ENCODE measurements at places on chromosomes 4 and X.

- DNase-seq, result no peak
Measured at GRCh38 chr4:81565142-81565870, 93.6 kb upstream of the RASGEF1B start.

DNA sequence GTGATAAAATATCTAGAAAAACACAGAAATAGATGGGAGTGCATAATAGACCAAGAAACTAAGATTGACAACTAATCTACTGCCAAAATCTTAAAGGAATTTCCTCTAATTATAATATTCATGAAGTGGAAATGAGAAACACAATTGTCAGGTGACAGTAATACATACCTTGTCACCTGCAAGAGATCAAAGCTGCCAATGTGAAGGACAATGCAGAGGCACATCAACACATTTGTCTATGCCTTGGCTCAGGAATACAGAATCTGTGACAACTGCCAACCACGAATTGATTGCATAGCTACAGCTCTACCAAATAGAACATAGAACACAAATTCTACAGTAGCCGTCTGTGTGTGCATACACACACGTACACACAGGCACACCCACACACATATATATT, 295.7 kb downstream of the PPARGC1A start:
- DNase-seq, result no peak

DNA sequence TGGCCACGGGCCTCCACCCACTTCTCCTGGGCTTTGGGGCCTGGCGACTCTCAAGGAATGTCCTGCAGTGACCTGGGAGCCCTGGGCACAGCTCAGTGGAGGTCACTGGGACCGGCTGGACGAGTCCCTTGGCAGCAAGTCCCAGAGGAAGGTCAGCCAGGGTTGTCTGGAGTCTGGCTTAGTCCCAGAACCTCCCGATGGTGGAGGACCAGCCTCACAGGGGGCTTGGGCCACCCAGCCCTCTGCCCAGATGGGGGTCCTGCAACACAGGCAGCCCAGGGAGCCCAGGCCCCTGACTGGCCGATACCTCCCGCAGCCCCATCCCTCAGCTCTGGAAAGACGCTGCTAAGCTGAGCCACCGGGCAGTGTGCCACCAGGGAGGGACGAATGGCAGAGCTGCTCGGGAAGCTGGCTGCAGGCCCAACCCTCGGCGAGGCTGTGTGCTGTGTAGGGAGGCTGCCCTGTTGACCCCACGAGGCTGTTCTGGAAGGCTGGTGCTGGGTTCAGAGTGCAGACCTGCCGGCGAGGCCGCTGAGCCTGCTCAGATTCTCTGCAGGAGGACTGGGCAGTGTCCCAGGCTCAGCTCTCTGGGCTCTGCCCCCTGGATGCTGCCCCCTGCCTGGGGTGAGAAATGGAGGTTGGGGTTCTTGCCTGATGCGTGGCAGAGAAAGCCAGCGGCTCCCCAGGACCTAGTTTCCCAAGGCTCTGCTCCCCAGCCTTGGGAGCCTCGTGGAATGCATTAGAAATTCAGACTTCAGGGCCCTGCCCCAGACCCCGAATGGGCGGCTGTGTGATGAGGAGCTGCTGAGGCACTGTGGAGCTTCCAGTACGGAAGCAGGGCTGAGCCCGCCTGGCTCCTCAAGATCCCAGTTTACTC, 61.7 kb downstream of the ADRA2C start:
- no peak for DNase-seq

DNA sequence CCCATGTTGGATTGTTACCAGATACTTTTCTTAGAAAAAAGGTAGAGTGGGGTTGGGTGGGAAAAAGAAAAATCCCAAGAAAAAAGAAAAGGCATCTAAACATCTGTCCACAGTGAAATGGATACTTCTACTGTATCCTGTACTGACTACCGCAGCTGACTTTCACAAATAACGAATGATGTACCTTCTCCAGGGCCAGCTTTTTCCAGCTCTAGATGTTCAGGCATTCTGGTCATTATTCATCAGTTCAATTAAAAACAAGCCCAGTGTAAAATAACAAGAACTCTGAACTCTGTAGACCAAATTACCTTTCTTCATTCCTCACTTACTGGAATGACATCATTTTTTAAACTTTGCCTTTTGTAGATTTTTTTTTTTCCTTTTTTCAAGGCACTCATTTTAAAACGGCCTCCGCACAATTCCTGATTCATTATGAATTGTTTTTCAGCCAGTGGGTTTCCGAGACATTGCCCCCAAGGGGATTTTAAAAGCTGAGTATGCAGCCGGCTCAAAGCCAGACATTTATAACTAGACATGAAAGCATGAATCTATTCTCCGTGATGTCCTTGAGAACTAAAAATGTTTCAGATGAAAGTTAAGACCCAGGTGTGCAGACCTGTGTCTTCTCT, 113.5 kb downstream of the PRKX start:
- no peak for DNase-seq

- no peak for DNase-seq
Measured at GRCh38 chr4:56737666-56738065, 56.6 kb upstream of the HOPX start.

- no peak for DNase-seq
Measured at GRCh38 chr4:145346081-145346480, 135.6 kb upstream of the SMAD1 start.

- no peak for DNase-seq
Measured at GRCh38 chr4:8600686-8601085, 8.1 kb downstream of the CPZ start.

DNA sequence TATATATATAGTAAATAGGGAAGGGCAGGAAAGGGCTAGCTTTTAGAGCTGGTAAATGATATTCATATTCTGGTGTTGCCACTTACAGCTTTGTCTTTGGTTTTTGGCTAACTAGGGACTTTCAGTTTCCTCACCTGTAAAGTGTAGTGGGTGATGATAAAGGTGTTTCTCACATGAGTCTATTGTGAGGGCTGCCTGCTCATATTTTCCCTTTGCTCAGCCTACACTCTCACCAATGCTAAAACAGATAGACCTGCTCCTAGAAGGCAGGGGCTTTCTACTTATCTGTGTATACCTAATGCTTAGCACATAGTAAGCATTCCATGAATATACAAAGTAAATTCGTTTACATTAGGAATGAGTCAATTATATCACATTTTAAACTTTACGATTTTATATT, 137.2 kb upstream of the HS3ST1 start:
- DNase-seq, result no peak

- DNase-seq, result peak; percentile 17
Measured at GRCh38 chrX:78979789-78980464, 34.7 kb downstream of the P2RY10 start.

DNA sequence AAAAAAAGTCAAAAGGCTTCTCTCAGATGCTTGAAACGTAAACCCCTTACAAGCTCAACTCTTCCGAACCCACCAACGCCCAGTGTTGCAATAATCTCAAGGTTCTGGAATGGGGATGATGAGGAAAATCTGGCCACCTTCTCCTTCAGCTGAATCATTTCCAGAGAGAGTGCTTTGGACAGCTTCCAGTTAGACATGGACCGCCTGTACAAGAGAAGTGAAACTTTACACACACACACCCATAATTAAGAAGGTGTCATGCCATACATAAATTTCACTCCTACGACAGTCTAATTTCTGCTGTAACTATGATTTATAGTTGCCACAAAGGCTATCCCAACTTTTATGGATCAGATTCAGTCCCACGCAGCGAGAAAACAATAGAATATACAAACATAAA, 72.3 kb downstream of the PRKG2 start:
- no peak for DNase-seq

DNA sequence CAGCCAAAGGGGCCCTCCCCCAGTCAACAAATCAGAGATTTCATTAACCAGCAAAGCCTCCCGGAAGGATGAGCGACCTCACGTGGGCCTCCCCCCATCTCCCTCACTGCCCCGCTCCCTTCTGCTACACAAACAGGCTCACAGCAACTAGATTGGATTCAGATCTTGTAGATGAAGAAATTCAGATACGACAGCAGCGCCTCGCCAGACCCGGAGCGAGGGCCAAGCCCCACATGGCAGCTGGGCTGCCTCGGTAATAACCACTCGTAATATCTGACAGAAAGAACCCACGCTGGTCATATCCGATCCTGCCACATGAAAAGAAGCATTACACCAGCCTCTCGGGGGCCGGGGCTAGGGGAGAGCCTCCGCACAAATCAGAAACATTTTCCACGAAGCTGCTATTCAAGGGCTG, 581.3 kb downstream of the BCOR start:
- DNase-seq, result no peak

DNA sequence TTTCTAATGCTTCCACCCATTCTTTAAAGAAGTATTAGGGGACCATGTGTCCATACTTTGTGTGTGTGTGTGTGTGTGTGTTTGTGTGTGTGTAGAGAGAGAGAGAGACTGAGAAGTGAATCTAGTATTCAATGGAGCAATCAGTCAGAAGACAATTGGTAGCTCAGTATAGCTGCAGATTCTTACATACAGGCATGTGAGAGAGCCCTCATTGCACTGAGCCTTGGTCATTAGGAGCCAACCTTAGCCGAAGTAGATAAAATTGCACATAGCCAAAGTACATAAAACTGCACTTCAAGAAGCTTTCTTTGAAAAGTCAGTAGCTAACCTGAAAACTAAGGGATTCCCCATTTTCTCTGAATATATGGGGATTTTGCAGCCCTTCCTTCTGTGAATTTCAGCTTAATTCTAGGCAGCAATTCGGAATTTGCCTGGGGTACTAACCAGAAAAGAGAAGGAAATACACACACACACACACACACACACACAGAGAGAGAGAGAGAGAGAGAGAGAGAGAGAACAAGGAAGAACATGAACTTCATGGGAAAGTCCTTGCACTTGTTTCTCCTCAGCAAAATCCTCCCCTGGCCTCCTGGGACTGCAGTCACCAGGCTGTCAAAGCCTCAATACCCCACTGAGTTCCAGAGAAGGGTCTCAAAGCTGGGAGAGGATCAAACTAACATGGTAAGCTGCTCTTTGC, 1.7 kb upstream of the PRDM8 start:
- DNase-seq, result no peak

DNA sequence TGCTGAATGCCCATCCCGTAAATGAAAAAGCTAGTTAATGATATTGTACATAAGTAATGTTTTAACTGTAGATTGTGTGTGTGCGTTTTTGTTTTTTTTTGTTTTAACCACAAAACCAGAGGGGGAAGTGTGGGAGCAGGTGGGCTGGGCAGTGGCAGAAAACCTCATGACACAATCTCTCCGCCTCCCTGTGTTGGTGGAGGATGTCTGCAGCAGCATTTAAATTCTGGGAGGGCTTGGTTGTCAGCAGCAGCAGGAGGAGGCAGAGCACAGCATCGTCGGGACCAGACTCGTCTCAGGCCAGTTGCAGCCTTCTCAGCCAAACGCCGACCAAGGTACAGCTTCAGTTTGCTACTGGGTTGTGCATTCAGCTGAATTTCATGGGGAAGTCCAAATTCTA, at the start of gene SPP1:
SPP1 (plus strand) TSS at position 249 of the 400 bp plus-strand sequence. CDS start 1,182 bp downstream, outside the sequence.
- no peak for DNase-seq

DNA sequence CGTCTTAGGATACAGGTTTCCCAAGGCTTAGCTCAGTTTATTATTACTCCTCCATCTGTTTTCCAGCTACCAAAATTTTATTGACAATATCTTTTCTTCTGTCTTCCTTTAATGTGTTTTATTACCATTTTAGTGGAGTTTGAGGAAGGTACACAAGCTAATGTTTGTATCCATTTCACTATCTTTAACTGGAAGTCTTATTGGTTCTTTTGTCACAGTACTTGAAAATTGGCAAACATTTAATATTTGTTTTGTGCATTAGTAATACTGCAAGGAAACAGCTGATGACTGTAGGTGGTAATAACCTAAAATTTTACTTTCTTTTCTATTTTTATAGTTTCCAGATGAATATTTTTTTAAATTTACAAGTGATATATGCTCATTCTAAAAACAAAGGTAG, 9.3 kb upstream of the ARL9 start:
- DNase-seq, result no peak

DNA sequence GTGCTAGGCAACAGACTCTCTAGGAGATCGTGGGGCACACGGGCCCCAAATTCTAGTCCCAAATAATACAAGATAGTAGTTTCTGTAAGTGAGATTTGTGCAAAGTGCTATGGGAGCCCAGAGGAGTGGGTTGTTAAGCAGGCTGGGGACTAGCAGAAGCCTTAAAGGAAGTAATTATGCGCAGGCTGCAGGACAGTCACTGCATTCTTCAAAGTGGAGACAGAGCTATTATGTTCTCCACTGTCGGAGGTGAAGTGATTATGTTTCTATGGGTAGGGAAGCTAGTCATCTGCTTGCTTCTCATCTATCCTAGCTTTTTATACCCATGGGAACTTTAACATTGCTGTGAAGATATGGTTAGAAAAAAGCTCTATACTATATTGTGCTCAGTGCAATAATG, 154.2 kb downstream of the CPE start:
- no peak for DNase-seq

GRCh38 chr4:132071815-132072214, 1077.3 kb upstream of the PCDH10 start:
- DNase-seq, result no peak

- DNase-seq, result no peak
Measured at GRCh38 chr4:77652237-77652897, 46.7 kb downstream of the CXCL13 start.

GRCh38 chr4:53914313-53915016, 149.9 kb downstream of the CHIC2 start:
- no peak for DNase-seq

GRCh38 chr4:84239278-84239845, 259.7 kb downstream of the NKX6-1 start:
- no peak for DNase-seq

DNA sequence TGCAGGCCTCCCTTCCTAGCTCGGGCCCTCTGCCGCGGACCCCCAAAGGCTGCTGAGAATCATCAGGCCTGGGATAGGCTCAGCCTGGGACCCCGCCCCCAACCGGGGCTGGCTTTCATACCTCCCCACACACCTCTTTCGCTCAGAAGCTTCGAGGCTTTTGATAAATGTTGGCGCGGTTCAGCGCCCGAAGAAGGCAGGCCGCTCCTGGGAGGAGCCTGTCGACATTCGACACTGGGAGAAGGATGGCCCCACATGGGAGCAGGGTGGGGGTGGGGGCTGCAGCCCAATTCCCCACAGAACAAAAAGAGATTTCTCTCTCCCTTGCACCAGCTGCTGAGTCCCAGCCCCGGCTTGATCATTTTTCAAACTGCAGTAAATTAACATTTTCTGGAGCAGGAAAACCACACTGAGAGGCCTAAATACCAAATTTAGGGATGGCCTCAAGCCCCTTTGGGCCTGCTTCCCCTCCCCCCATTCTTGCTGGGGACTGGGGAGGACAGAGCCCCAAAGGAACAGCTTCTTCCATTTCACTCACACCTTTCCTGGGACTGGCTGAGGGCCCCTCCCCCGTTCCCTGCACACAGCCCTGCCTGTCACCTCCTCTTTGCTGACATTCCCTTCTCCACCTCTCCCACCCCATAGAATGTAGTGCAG, 112.9 kb upstream of the PJA1 start:
- DNase-seq, result no peak

GRCh38 chrX:110268886-110269285, 49.0 kb downstream of the AMMECR1 start:
- no peak for DNase-seq

GRCh38 chrX:16185725-16186136, 18.4 kb downstream of the MAGEB17 start:
- no peak for DNase-seq

DNA sequence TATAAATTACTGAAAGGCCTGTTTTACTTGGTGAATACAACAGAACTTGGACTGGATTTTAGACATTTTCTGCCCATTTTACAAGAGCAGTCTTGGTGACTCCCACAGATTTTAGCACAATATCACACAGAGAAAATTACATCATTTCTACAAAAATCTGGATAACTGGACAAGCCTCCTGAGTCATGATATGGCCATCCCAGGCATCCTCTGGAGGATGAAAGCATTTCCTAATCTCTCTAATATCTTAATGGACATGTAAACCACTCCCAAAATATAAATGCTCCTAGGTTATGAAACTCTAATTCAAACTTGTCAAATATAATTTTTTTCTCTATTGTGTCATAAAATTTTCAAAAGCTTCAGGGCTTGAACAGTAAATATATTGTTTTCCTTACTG, 1170.8 kb upstream of the PCDH7 start:
- no peak for DNase-seq
